ENCODE measurements at places on chromosomes 5 and 9.

- H3K4me1 ChIP-seq = peaks cover 14% of the 10 kb centered on the region
- no peak overlapping the region for H3K4me3 ChIP-seq
- H3K27me3 ChIP-seq = no peaks in the 10 kb centered on the region
- DNase-seq = no peak
These were observed 134.4 kb upstream of the ABCA1 start for GRCh38 chr9:105062222-105062855.

- H3K36me3 ChIP-seq = peaks cover 52% of the 10 kb centered on the region
- H3K27me3 ChIP-seq = no peaks in the 10 kb centered on the region
- H3K4me1 ChIP-seq = peaks cover 22% of the 10 kb centered on the region
- no peak for DNase-seq
- H3K4me3 ChIP-seq = no peak overlapping the region
- H3K27ac ChIP-seq = no peak overlapping the region
These were observed 150.3 kb downstream of the GIN1 start for GRCh38 chr5:102969641-102970040.

DNA sequence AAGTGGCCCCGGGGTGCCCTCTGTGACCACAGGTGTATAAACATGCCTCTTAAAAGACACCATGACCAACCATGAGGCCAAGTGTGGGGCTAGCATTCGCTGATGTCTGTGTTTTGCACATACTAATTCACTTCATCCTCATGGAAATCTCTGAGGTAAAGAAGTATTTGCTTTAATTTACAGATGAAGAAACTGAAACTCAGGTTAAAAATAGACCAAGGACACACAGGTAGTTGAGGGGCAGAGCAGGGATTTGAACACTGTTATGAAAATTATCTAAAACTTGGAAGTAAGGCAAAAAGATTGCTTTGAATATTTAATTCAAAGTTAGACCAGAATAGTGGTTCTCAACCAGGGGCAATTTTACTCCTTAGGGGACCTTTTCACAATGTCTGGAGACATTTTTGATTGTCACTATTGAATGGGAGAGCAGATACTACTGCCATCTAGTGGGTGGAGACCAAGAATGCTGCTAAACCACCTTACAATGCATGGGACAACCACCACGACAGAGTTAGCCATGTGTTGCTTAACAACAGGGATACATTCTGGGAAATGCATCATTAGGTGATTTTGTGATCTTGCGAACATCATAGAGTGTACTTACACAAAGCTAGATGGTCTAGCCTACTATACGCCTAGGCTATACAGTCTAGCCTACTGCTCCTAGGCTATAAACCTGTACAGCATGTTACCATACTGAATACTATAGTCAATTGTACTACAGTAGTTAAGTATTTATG lies 8.0 kb upstream of the FXN start:
- no peaks in the 10 kb centered on the region for H3K4me1 ChIP-seq
- DNase-seq = peak; percentile 55
- peaks cover 45% of the 10 kb centered on the region for H3K27me3 ChIP-seq

GRCh38 chr5:1909346-1909985 lies 26.7 kb upstream of the IRX4 start:
- no peak overlapping the region for H3K27ac ChIP-seq
- no peak for DNase-seq
- no peak overlapping the region for H3K4me3 ChIP-seq
- H3K36me3 ChIP-seq = no peaks in the 10 kb centered on the region
- H3K27me3 ChIP-seq = peaks cover 62% of the 10 kb centered on the region

GRCh38 chr9:124293718-124294506 lies 36.2 kb downstream of the NEK6 start:
- H3K36me3 ChIP-seq = peaks cover 4% of the 10 kb centered on the region
- no peak for DNase-seq

- H3K36me3 ChIP-seq = no peaks in the 10 kb centered on the region
- no peaks in the 10 kb centered on the region for H3K27me3 ChIP-seq
- no peak for DNase-seq
- H3K4me3 ChIP-seq = no peak overlapping the region
- no peak overlapping the region for H3K27ac ChIP-seq
These were observed 4.4 kb upstream of the ST6GALNAC6 start for GRCh38 chr9:127903557-127904475.

GRCh38 chr5:178272591-178272990 lies 40.0 kb upstream of the PHYKPL start:
- no peak overlapping the region for H3K4me3 ChIP-seq
- no peak for DNase-seq
- H3K36me3 ChIP-seq = no peaks in the 10 kb centered on the region
- H3K27ac ChIP-seq = no peak overlapping the region

GRCh38 chr9:19033015-19033414 lies at the start of gene SAXO1:
TSS of gene SAXO1 (minus strand) at chr9:19033209. CDS start at chr9:19032908, 301 bp downstream.
- H3K27ac ChIP-seq = no peak within 1 kb of the TSS
- DNase-seq = no peak
- H3K27me3 ChIP-seq = no peaks in the 10 kb centered on the region
- H3K4me3 ChIP-seq = no peak within 1 kb of the TSS
- H3K36me3 ChIP-seq = no peaks in the 10 kb centered on the region

Measured in SK-N-SH (cell line).